Activated naive CD8-positive, alpha-beta T cell treated with anti-CD3 and anti-CD28 coated beads, Interleukin-2, amount 10 ng/mL, durations not matched to agents 7 days and 5 days (primary cell): ENCODE measurements at places on chromosomes 13 and 19. TPM values are rescaled to one million over a fixed set of nuclear protein-coding genes. Genes with fewer than 3 reads are reported as not detected.
A peak's percentile ranks its signal among the peaks of the same experiment; 100 is the strongest.

DNA sequence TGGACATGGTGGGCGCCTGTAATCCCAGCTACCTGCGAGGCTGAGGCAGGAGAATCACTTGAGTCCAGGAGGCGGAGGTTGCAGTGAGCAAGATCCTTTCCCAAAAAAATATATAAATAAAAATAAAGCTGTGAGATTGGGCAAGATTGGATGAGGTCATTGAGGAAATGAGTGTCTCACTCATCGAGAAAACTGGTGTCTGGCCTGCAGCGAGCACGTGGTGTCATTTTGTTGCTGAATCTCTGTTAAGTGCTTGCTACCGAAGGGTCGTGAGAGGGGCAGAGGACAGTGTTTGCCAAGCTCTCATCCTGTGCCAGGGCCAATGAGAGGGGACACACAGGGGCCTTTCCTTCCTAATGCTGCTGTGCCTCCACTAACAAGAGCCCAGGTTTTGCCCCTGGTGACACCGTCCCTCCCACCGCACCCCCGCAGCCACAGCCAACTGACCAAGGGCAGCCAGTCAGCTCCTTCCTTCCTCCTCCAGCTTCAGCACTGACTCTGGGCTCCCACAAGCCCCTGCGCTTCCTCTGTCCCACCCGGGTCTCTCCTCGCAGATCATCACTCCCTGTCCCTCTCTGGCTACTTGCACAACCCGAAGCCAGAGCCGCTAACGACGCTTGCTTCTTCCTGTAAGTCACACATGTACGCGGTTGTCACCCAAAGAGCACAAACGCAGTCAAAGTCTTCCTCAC lies 3.2 kb downstream of the POLD1 start:
- no peak overlapping the region for H3K27ac ChIP-seq
- peaks cover 25% of the 10 kb centered on the region for H3K36me3 ChIP-seq
- H3K27me3 ChIP-seq: no peaks in the 10 kb centered on the region
- H3K4me3 ChIP-seq: no peak overlapping the region
- peaks cover 27% of the 10 kb centered on the region for H3K4me1 ChIP-seq

- no peak for DNase-seq
- no peaks in the 10 kb centered on the region for H3K27me3 ChIP-seq
- no peaks in the 10 kb centered on the region for H3K4me1 ChIP-seq
- H3K4me3 ChIP-seq: no peak overlapping the region
- H3K36me3 ChIP-seq: no peaks in the 10 kb centered on the region
These were observed 357.4 kb downstream of the TDRD3 start for GRCh38 chr13:60754211-60755090.

- H3K4me1 ChIP-seq: no peaks in the 10 kb centered on the region
- H3K27ac ChIP-seq: no peak overlapping the region
- no peak overlapping the region for H3K4me3 ChIP-seq
- DNase-seq: no peak
- H3K27me3 ChIP-seq: no peaks in the 10 kb centered on the region
- no peaks in the 10 kb centered on the region for H3K36me3 ChIP-seq
These were observed 58.4 kb downstream of the OXGR1 start for GRCh38 chr13:96935901-96936300.

GRCh38 chr13:113920606-113921286 lies 53.1 kb downstream of the C13orf46 start:
- H3K4me1 ChIP-seq: peaks cover 2% of the 10 kb centered on the region
- H3K4me3 ChIP-seq: no peak overlapping the region
- H3K27me3 ChIP-seq: peaks cover 33% of the 10 kb centered on the region
- no peak for DNase-seq
- no peak overlapping the region for H3K27ac ChIP-seq
- H3K36me3 ChIP-seq: no peaks in the 10 kb centered on the region

GRCh38 chr13:84025824-84026223 lies 143.6 kb upstream of the SLITRK1 start:
- H3K36me3 ChIP-seq: peaks cover 2% of the 10 kb centered on the region
- DNase-seq: no peak
- no peaks in the 10 kb centered on the region for H3K27me3 ChIP-seq
- H3K4me1 ChIP-seq: no peaks in the 10 kb centered on the region
- H3K4me3 ChIP-seq: no peak overlapping the region

- no peak overlapping the region for H3K27ac ChIP-seq
- H3K27me3 ChIP-seq: peaks cover under 1% of the 10 kb centered on the region
- no peak for DNase-seq
- H3K36me3 ChIP-seq: no peaks in the 10 kb centered on the region
- H3K4me3 ChIP-seq: no peak overlapping the region
- H3K4me1 ChIP-seq: no peaks in the 10 kb centered on the region
These were observed 18.5 kb upstream of the IGLON5 start for GRCh38 chr19:51292971-51293370.

DNA sequence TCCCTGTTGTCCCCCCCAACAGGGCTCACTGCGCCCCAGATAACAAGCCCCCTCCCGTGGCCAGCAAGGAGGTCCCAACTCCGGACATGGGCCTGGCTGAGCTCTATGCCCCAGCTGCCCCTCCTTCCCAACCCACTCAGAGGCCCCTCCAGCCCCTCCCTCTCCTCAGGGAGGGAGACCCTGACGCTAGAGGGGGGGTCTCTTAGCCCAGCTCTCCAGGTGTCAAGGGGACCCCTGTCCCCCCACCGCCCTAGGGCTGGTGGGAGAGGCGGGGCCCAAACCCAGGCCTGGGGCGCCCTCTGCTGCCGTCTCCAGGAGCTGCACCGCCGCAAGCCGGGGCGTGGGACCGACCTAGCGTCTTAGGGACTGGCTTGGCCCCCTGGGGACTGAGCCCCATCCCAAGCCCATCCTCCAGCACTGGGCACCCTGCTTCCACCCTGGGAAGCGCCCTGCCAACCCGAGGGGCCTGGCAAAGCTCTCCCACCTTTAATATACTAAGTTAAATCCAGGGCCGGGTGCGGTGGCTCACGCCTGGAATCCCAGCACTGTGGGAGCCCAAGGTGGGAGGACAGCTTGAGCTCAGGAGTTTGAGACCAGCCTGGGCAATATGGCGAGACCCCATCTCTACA lies 1.4 kb downstream of the GRIN3B start:
- no peak overlapping the region for H3K4me3 ChIP-seq
- peaks cover 4% of the 10 kb centered on the region for H3K4me1 ChIP-seq
- H3K36me3 ChIP-seq: no peaks in the 10 kb centered on the region

DNA sequence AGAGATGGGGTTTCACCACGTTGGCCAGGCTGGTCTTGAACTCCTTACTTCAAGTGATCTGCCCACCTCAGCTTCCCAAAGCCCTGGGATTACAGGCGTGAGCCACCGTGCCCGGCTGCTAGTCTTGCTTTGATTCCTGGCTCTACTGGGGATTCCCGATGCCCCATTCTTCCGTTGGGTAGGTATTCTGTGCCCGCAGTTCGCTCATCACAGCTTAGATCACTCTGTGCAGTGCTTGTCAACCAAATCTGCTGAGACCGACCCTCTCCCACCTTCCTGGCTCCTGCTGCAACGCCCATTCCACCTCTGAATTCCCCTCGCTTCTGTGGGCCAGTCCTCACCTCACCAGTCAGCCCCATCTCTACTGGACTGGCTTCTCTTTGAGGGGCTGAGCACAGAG lies 4.6 kb upstream of the ZNF414 start:
- H3K4me1 ChIP-seq: peaks cover 36% of the 10 kb centered on the region
- no peaks in the 10 kb centered on the region for H3K27me3 ChIP-seq
- H3K36me3 ChIP-seq: peaks cover 11% of the 10 kb centered on the region
- H3K4me3 ChIP-seq: peak overlapping the region; percentile 22

- H3K4me3 ChIP-seq: no peak overlapping the region
- H3K36me3 ChIP-seq: no peaks in the 10 kb centered on the region
- no peak overlapping the region for H3K27ac ChIP-seq
These were observed 434.4 kb upstream of the PCDH9 start for GRCh38 chr13:67664502-67664901.

The SELENOV gene
- not detected for total RNA-seq

The TLE6 gene
- 5.4 TPM for total RNA-seq

The CDC42EP5 gene
- not detected for total RNA-seq

The ZNF575 gene
- total RNA-seq: 3.9 TPM

The URAD gene
- not detected for total RNA-seq

The IRGQ gene
- total RNA-seq: 13.9 TPM

The TEX29 gene
- total RNA-seq: 0.51 TPM

The KCTD4 gene
- total RNA-seq: not detected

The LILRB1 gene
- 1.8 TPM for total RNA-seq
